C1 segment of cervical spinal cord (tissue), 14 donors: ENCODE measurements at places on chromosomes 16 and 17.

DNA sequence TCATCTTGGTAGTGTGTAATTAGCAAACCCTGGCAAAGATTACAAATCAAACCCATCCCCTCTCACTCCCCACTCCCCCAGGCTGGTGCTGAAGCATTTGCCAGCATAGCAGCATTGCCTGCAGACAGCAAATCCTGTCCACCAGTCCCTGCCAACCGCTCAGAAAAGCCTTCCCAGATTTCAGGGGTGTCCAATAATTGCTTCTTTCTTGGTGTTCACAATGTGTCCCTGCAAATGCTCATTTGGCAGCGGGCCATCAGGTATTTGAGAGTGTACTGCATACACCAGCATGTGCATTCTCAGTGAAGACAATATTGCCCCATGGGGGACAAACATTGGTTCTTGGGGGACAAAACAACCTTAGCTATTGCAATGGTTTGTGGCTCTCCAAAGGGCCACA is 28.2 kb downstream of the ORC6 start:
- DNase-seq = no peak

GRCh38 chr16:66267292-66268014 is 99.0 kb upstream of the CDH5 start:
- DNase-seq = no peak

DNA sequence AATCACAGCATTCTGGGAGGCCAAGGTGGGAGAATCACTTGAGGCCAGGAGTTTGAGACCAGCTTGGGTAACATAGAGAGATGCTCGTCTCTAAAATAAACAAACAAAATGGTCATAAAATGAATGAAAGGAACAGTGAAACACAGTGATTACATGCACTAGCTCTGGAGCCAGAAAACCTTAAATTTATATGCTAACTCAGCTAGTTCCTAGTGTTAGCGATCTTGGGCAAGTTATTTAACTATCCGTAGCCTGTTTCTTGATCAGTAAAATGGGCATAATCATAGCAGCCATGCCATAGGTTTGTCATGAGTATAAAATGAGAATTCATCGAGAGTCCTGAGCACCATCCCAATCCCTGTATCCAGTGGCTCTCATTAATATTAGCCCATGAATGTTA is 271.0 kb downstream of the GRIN2A start:
- DNase-seq = no peak

- no peak for DNase-seq
Measured at GRCh38 chr17:4529533-4530152, 25.5 kb downstream of the MYBBP1A start.

DNA sequence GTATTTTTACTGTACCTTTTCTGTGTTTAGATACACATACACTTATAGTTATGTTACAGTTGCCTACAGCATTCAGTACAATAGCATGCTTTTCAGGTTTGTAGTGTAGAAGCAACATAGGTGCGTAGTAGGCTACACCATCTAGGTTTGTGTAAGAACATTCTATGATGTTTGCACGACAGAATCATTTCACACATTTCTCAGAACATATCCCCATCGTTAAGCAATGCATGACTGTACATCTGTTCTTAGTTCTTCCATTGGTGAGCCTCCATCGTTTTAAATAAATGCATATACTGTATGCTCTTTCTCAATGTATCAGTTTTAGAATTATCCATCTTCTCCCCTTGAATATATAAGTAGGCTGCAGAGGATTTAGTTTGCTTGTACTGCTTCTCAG is 122.6 kb downstream of the PITPNC1 start:
- DNase-seq = no peak

GRCh38 chr16:2529061-2529931 is 1.9 kb downstream of the CEMP1 start:
- no peak for DNase-seq

DNA sequence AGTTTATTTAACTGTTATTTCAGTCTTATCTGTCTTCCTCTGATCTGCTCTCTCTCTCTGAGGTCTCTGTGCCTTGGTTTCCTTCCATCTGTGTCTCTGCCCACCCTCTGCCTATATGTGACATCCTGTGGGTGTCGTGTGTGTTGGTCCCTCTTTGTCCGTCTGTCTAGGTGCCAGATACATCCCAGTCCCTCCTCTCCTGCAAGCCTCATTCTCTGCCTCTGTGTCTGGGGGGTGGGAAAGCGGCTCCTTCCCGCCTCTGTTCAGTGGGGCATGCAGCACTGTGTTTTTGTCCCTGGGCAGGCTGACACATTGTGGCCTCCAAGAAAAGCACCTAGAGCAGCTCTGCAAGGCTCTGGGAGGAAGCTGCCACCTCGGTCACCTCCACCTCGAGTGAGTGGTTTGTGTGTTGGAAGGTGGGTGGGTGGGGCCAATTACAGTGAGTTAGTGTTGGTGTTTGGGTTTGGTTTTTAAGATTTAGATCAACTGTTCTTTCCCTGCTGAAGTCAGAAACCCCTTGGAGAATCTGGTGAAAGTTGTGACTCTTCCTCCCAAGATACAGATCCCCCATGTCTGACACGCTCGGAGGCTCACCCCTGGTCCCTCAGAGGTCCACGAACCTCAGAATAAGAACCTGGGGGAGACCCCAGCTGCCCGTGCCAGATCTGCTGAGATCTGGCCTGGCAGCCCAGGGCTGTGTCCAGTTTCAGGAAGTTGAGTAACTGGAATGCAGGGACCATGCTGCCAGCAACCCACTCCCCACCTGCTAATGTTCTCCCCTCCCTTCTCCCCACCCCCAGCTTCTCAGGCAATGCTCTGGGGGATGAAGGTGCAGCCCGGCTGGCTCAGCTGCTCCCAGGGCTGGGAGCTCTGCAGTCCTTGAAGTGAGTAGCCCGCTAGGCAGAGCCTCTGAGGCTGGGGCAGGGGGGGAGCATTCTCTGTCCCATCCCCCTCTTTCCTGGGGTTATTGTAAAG is 50.9 kb upstream of the CPNE2 start:
- DNase-seq = no peak

GRCh38 chr16:48450367-48450766 is 65.2 kb upstream of the SIAH1 start:
- DNase-seq = no peak

GRCh38 chr17:1617620-1618174 is 10.9 kb downstream of the SLC43A2 start:
- no peak for DNase-seq

DNA sequence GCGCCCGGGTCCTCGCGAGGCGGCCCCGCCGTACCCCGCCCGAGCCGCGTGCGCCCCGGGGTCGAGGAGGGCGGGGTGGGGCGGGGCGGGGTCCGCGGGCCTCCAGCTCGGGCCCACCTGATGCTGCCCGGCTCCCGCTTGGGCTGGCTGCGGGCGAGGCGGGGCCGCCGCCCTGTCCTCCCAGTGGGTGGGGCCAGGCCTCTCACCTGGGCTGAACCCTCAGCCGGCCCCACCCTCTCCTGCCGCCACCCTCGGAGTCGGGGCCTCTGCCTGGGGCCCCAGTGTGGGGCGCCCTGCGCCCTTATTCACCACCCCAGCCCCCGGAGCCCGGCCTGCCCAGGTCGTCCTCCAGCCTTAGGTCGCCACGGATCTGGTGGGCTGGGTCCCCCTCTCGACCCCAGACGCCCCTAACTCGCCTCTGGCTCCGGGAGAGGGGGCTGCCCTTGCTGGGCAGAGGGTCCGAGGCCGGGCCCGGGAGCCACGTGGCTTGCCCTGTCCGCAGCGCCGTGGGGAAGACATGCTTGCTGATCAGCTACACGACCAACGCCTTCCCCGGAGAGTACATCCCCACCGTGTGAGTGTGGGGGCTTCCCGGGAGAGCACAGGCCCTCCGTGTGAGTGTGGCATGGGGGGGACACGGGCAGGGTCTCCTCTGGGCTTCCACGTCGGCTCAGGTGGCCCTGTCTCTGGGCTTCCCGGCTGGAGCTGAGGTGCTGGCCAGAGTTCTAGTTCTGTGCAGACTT is 578 bp downstream of the RAC3 start:
- no peak for DNase-seq

DNA sequence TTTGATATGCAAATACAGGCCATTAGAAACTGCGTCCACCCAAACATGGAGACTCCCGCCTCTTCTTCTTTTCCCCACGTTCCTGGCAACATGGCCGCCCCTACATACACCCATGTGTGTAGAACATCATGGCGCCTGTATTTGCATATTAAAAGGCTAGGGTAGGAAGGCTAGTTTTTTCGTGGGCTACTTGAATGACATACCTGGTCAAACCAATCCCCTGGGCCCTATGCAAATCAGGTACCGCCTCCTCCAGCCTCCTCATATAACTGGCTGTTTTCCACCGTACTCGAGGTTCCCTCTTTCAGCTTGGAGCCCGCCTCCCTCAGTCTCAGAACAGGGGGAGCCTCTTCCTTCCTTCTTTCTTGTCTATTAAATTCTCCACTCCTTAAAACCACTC is 840 bp upstream of the CD300LB start:
- peak; percentile 50 for DNase-seq

- DNase-seq = peak; percentile 15
Measured at GRCh38 chr17:59513934-59514841, 51.2 kb upstream of the DHX40 start.

GRCh38 chr16:1125471-1125870 is 27.4 kb upstream of the CACNA1H start:
- no peak for DNase-seq

DNA sequence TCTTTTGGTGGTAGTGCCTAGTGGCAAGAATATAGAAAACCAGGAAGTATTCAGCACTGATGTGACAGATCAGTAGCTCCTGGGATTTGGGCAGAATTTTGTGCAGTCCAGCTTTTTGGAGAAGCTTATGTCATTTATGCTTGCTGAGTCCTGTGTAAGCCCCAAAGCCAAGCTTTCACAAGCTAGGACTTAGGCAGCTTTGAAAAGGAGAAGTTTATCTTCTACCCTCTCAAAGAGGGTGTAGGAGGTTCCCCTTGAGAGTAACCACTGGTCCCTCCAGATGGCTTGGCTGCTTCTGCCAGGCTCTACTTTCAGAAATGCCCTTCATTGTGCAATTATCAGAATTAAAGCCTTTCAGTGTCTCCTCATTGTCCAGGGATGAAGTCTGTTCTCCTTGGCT is 78.8 kb downstream of the CES1 start:
- no peak for DNase-seq

DNA sequence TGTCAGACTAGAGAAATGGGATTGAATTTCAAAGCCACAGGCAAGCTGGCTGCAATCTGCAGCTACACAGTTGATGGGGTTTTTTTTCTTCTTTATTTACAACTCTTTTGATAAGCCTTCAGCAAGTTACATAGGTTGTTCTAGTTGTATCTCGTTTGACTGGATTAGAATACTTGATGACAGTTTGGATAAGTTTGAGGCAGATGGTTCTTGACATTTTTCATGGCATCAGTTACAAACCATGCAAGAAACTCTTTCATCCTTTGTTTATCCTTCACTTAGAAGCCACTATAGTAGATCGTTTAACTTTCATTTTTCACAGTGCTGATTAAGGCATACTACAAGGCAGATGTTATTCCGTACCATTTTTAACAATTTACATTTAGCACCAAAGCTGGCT is 238.9 kb downstream of the TOX3 start:
- no peak for DNase-seq

- DNase-seq = peak; percentile 24
Measured at GRCh38 chr16:29825145-29826044, 5.1 kb downstream of the MVP start.

DNA sequence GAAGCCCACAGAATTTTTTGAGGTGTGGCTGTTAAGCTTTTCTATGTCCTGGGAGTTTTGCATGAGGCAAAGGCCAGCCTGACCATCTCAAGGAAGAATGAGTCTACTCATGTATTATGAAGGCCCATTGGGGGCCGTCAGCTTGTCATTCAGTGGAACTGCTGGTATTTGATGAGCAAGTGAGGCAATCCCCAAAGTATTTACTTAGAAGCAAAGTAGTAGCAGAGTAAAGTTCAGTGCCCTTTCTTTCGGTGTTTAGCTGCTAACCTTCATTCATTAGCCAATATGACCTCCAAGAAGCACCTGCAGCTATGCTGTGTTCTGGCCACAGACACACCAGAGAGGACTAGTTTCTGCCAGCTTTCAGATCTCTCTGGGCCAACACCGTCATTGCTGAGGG is 80.2 kb downstream of the RPA1 start:
- no peak for DNase-seq

GRCh38 chr16:73521499-73521898 is 473.6 kb upstream of the ZFHX3 start:
- DNase-seq = no peak

DNA sequence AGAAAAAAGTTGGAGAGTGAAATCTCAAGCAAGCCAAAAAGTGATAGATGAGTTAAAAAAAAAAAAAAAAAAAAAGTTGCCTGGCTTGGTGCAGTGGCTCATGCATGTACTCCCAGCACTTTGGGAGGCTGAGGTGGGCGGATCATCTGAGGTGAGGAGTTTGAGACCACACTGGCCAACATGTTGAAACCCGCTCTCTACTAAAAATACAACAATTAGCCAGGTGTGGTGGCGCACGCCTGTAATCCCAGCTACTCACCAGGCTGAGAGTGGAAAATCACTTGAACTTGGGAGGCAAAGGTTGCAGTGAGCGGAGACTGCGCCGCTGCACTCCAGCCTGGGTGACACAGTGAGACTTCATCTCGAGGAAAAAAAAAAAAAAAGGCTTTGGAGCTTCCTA is 668.8 kb downstream of the WWOX start:
- no peak for DNase-seq

DNA sequence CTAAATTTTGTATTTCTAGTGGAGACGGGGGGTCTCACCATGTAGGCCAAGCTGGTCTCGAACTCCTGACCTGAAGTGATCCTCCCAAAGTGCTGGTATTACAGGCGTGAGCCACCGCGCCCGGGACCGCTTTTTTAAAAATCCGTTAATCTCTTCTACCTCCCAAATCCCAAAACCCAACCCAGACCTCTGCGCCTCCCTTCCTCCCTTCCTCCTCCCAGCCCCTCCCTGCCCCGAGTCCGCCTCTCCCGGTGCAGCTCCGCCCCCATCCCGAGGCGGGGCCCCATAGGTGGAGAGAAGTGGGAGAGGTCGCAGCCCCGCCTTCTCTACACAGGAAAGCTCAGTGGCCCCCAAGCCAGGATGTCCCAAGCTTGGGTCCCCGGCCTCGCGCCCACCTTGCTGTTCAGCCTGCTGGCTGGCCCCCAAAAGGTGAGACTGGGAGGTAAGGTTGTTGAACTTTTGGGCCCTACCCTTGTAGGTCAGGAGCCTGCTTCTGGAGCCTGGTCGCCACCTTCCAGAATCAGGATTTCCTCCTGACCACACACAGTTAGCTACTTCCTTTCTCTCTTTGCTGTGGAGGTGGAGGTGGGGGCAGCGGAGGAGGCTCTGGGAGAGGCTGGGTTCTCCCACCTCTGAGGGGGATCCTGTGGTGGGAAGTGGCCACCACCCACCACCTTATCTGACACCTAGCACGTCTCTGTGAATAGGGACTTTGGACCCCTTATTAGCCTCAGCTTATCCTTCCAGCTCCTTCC is at the start of gene TMEM92:
TMEM92 (plus strand) TSS at position 325 of the 755 bp plus-strand sequence; CDS start at position 361, 36 bp downstream.
- DNase-seq = no peak

DNA sequence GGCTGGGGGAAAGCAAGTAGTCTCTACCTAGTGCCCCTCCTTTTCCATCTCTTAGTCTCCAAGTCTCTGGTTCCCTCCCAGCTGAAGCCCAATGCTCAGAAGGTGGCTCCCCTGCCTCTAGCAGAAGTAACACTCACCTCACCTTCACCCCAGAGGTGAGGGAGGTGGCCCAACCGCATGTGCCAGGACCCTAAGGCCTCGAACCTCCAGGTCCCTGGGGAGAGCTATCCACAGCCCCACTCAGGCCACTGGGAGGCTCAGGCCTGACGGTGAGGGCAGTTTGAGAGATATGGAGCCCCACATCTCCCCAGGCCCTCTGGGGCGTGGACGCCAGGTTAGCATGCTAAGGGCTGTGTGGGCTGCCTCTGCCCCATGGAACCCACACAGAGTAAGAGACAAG is 5.8 kb downstream of the CBLN1 start:
- no peak for DNase-seq
